ENCODE measurements at places on chromosomes 5 and 9.

GRCh38 chr5:68457285-68457684, 241.7 kb downstream of the PIK3R1 start:
- no peak for DNase-seq

GRCh38 chr9:120735415-120736126, 21.3 kb upstream of the MEGF9 start:
- DNase-seq, result no peak

DNA sequence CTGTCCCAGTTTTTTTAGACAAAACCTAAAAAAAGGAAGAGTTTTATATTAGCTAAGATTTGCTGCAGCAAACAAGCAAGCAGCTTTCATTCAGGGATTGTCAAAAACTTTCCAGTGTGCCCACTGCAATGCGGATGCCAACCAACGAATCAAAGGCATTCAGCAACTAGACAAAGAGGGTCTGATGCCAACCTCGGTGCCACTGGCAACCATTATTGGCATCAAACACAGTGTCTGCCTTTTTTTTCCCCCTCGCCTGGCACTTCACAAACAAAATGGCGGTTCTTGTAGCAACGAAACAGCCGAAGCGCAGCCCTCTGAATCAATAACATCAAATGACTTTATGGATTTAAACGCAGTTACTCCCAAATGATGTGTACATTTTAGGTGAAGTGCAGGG, 10.4 kb downstream of the NFIB start:
- DNase-seq, result no peak

GRCh38 chr5:44046619-44047364, 342.4 kb downstream of the FGF10 start:
- DNase-seq, result no peak

DNA sequence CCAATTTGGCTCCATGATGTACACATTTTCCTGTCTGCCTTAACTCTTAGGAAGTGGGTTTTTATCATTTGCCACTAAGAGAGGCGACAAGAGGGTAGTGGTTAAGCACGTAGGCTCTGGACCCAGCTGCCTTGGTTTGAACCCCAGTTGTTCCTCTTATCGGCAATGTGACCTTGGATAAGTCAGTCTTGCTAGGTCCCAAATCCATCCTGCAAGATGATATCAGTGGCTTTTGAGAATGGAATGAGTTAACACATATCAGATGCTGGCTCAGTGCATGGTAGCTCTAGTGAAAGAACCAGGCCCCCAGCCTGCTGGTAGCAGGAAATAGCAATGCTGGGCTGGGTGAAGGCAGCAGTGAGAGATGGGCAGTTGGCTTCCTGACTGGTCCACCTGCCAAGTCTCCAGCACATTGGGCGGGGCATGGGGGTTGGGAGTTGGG, 72.5 kb downstream of the STK10 start:
- peak; percentile 54 for DNase-seq

- no peak for DNase-seq
Observed at GRCh38 chr5:173327084-173327947, 898 bp downstream of the STC2 start.

GRCh38 chr5:95284572-95285408, at the start of gene MCTP1:
TSS of gene MCTP1 (minus strand) at chr5:95285094.
- DNase-seq, result no peak

DNA sequence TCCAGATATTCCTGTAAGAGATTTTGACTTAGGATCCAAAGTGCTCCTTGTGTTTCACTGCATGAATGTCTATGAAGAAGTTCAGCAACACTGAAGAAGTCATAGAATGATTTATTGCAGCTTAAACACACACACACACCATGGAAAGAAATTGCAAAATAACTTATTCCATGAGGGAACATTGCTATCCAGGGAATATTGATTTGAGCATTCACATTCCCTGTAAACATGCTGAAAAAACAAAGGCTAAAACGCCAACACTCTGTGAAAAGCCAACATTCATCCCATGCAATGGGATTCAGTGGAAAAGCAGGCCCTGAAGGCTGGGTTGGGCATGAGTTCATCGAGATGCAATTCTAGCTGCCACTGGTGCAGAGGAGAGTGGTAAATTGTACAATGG, 109.6 kb upstream of the CXCL14 start:
- no peak for DNase-seq

- no peak for DNase-seq
Observed at GRCh38 chr9:73132034-73132776, 19.5 kb upstream of the ANXA1 start.

GRCh38 chr5:176181271-176181855, 56.9 kb upstream of the SIMC1 start:
- DNase-seq, result no peak

DNA sequence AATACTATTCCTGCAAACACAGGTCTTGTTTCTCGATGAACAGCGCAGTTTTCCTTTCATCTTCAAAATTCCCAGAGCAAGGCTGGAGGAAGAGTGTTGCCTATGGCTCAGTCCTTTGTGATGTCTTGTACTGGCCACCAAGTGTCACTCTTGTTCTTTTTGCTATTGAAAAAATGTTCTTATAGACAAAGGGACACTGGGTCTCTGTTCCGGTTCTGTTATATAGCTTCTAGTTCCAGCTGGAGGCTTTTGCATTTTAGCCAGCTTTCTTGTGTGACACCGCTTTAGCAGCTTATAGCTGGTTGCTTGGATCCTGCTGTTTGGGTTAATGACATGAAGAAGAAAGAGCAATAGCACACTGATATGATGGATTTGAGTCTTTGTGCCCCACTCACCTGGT, 343.7 kb upstream of the KCNN2 start:
- DNase-seq, result no peak

DNA sequence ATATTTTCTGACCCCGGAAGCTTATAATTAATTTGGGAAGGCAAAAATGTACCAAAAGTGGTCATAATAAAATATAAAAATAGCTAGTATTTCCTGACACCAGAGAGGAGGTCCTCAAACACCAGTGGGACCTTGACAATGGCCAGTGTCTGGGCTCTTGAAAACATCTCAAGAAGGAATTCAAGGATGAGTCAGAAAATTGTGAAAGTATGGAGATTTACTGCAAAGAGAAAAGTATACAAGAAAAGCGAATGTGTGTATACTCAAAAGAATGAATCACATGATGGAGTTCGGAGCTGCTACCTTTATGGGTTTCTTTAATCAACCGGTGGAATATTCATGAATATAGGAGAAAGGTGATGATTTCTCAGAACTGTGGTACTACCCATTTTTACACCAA, 1709.0 kb upstream of the WWC1 start:
- DNase-seq, result no peak

- no peak for DNase-seq
Observed at GRCh38 chr5:59198832-59199231, 616.0 kb downstream of the RAB3C start.

- DNase-seq, result no peak
Observed at GRCh38 chr9:98356326-98356725, 100.9 kb upstream of the TBC1D2 start.

GRCh38 chr5:33850100-33850594, 41.6 kb downstream of the ADAMTS12 start:
- DNase-seq, result no peak

DNA sequence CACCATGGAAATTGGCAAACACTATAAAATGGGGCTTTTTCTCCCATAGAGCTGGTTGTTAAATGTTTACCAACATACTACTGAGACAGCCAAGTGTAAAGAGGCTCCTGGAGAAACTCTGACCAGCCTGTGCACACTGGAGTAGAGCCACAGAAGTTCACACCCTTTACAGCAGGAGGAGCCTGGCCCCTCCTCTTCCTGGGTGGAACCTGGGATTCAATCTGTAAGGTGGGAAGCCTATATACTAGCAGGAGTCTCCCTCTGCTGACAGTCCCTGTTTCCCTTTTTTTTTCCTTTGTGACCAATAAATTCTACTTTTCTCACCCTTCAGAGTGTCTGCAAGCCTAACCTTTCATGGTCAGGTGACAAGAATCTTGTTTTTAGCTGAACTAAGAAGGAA, 10.4 kb upstream of the SLC30A5 start:
- DNase-seq, result no peak

DNA sequence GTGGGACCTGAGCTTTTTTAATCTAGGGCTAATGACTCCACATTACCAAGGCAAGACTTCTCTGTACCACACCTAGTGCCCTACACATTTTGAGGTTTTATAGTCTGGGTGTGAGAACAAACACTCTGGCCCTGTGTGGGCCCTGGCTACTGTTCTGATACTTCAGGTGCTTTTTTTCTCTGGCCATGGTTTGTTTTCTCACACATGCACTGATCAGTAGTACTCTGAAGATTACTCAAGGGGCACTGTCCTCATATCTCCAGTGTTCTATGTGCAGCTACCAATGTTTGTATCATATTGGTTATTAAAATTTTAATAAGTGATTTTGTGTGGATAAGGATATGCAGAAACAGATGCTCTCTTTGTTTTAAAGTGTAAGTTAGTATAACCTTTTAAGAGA, 5.9 kb upstream of the C9orf40 start:
- DNase-seq, result no peak

DNA sequence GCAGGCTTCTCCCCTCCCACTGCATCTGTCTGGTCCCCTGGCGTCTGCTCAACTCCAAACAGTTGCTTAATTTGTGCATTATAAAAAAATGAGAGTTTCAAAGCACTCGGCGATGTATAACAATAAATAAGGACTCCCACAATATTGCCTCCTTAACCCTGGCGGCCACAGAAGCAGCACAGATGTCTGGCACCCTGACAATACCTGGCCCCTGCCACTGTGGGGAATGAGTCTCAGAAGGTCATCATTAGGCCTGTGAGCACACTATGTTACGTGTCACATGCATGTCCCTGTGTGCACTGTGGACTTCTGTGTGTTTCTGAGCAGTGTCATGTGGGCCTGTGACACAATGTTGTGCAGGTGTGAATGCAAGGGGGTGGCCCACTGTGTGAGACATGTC, 236.5 kb downstream of the PBX3 start:
- DNase-seq, result no peak

DNA sequence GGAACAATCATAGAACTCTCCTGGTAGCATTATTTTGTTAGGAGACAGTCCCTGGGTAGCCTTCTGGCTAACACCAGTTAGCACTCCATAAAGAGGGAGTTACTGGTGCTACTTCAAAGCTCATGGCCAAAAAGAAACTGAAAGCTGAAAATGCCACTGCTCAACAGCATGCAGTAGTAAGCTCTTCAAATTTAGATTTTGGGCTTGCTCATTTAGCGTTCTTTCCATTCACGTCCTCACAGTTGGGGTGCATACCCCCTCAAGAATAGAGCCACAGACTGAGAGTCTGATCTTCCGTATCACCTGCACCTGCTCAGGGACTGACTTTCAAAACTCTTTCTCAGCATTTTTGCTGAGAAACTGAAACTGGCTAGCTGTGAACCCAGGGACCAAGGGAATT, 24.7 kb downstream of the NTRK2 start:
- no peak for DNase-seq

DNA sequence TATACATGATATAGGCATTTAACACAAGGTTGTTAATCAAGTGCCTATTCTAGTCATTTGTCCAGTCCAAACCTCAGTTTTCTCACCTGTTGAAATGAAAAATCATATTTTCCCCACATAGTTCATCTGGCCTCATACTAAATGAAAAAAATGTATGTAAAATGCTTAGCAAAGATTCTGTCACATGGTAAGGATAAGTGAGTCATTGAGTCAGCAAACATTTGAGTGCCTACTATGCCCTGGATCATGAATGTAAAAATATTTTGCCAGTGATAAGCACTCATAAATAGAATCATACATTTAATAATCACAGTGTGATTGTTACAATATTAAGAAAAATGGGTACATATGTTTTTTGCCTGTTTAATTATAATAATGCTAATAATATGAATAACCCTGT, 181.2 kb upstream of the PAPPA start:
- no peak for DNase-seq

DNA sequence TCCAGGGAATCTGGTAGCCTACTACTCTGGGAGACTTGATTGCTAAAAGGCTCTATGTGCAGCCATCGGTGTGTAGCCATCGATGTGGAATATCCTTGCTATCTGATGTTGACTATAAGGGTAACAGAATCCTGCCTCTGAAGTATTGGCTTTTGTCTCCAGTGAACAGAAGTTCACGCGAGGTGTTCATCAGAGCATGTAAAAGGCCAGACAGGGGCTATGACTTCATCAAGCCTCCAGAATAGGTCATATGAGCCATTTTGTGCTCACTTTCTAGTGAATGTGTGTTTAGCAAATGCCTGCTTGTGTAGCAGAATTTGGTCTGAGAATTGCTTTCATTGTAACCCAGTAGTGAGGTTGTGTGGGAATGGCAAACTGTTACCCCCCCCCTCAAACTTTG, 66.8 kb upstream of the RAD23B start:
- DNase-seq, result no peak

DNA sequence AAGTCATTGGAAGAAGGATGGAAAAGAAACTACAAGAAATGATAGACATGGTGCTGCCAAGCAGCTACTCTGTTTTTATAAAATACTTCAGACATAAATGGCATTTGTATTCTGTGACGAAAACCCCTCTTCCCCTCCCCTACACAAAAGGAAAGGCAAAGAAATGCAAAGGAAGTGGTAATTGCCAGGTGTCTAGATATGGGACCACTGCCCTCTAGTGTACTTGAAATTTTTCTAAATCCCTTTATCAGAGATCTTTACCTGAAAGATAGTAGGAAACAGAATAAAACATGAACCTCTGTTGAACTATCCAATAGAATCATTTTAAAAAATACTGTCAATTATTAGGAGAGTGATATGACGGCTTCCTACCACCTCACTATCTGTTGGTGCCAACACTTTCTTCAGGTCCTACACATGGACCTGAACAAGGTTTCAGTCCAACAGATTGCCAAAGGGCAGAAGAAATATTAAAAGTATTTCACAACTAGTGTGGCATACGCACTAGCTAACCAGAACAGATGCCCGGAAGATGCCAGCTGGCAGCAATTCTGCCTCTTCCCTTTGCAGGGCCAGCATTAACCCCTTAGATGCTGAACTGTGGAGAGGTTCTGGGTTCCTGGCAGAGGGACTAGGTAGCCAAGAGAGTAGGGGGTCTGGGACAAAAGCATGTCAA, 104.1 kb downstream of the TSSK1B start:
- DNase-seq, result no peak

GRCh38 chr9:134247918-134248631, 78.2 kb upstream of the RXRA start:
- DNase-seq, result no peak

- no peak for DNase-seq
Observed at GRCh38 chr5:2011481-2012411, 129.0 kb upstream of the IRX4 start.

GRCh38 chr9:129351642-129352145, 173.6 kb upstream of the IER5L start:
- DNase-seq, result no peak

- no peak for DNase-seq
Observed at GRCh38 chr5:3161672-3162071, 410.2 kb upstream of the IRX2 start.

Measured in chondrocyte (in vitro differentiated cells).